ENCODE measurements at places on chromosomes 7 and 10.

DNA sequence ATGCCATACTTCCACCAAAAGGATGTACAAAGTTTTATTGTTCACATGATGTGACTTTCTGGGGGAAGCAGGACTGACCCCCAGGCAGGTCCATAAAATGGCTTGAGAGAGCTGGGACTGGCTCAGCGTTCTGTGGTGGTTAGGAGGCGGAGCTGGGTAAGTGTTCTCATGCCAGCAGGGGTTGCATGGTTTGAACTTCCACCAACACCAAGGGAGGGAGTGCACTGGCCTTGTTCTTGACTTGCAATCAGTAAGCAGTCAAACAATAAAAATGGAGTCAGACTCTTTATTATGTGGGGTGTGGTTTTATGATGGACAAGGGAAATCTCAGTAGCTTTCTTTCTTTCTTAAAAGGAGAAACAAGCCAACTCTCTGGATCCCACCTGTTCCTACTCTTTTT lies 95.4 kb upstream of the PRR15 start:
- no peak for DNase-seq

DNA sequence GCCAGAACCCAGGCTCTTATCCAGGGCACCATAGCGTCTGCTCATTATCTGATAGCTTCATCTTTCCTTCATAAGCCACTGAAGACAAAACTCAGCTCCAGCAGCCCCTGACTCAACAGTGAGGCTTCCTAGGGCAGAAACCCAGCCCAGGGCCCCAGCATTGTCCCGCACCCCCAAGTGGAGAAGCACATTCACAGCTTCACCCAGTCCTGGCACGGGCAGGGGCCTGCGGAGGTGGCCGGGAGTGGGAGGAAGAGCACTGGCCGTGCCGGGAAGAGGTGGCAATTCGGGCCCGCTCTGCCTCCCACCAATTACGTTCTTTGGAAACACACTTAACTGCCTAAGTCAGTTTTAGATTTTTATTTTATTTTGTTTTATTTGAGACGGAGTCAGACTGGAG lies 10.3 kb upstream of the CALML5 start:
- DNase-seq = no peak

- DNase-seq = no peak
These were observed 9.0 kb upstream of the SLC13A1 start for GRCh38 chr7:123208793-123209192.

GRCh38 chr10:75613685-75614504 lies 182.5 kb downstream of the LRMDA start:
- no peak for DNase-seq

- no peak for DNase-seq
These were observed 230.9 kb upstream of the AGK start for GRCh38 chr7:141320287-141320686.

GRCh38 chr10:22246680-22247391 lies 29.0 kb upstream of the EBLN1 start:
- DNase-seq = no peak

DNA sequence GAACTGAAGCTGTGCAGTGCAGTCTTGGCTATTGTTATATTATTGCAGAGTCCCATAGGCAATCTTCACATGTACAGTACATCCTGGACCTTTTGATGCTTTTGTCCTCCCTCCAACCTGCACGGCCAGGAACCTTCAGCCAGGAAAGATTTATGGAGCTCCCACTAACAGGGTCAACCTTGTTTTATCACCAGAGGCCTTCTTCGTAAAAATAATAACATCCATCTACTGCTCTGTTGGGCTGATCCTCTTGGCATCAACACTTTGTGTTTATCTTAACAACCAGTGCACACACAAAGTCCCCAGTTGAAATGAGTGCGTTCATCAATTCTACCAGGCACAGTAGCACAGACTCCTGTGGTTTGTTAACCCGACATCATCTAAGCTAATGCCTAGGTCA lies 72.4 kb downstream of the AGMO start:
- DNase-seq = no peak

DNA sequence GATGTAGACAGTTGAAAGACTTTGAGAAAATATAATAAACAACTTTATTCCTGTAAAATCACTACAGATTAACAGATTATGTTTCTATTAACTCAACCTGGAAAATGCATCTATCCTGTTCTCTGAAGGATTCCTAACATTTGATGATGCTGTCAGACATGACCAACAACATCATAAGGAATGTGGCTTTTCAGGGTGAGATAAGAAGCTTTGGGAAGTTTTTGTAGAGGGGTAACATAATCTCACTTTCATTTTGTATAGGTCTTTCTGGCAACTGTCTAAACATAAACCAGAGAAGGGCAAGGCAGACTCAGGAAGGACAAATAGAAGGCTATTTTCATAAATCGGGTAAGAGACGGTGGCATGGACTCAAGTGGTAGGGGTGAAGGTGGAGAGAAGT lies 112.2 kb downstream of the TES start:
- DNase-seq = no peak

Data from NCI-H1436 (cell line).